ENCODE measurements at places on chromosomes 1 and 21.

DNA sequence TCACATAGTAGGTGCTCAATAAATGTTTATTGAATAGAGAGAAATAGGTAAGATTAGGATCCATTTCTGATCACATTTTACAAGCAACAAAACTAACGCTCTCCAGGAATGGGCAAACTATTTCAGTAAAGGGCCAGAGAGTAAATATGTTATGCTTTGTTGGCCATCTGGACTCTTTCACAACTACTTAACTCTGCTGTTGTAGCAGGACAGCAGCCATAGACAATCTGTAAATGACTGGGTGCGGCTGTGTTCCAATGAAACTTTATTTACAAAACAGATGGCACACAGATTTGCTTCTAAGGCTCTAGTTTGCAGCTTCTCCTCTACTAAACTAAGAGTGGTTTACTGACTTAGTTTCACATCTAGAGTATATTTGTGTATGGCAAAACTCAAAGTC lies 83.0 kb upstream of the BACH1 start:
- DNase-seq, result no peak

DNA sequence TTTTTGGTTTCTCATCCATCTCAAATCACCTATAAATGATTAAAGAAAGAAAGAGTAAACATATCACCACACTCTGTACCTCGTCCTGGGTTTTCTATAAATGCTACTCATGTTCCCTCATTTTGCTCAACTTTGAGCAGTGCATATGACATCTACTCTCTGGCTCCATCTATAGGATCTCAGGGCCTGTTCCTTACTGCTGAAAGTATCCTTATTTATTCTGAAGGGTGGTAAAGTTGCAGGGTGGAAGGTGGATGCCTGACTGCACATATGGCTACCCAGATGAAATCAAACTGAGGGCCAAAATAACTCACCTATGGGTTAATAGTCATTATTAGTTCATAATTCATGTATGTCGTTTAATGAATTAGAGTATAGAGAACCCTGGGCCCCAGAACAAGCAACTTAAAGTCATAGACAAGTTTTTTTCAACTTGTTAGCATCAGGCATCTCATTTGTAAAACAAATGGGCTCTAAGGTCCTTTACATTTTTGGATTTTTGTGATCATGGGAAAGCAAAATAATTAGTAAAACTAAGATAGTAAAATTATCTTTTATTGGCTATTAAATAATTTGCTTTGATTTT lies 46.5 kb downstream of the NCF2 start:
- DNase-seq, result peak; percentile 44

DNA sequence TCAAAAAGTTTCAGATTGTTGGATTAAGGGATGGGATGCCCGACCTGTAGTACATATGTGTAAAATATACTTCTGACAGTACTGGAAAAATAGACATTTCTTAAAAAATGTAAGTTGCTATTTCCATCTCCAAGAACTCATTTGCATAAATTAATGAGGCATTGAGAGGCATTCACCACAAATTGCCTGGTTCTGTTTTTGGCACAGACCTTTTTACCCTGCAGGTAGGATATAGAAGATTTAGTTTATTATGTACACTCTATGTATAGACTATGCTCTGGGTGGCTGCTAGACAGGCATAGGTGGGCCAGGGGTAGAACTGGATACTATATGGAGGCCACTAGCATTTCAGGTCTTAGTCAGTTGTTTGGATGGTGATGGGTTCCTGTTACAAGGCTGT lies 8.0 kb downstream of the CCDC17 start:
- DNase-seq, result no peak

GRCh38 chr1:167474191-167474641 lies 44.1 kb downstream of the CD247 start:
- DNase-seq, result no peak
